Pancreas (tissue), 10 donors: ENCODE measurements at places on chromosomes 16 and 17.

- H3K4me3 ChIP-seq = peak overlapping the region; percentile 54
- peak overlapping the region; percentile 72 for H3K27ac ChIP-seq
- H3K4me1 ChIP-seq = no peaks in the 10 kb centered on the region
- DNase-seq = no peak
Measured at GRCh38 chr17:48541036-48541576, 3.8 kb downstream of the HOXB2 start.

- no peak for DNase-seq
- no peaks in the 10 kb centered on the region for H3K27me3 ChIP-seq
- no peak overlapping the region for H3K4me3 ChIP-seq
- H3K36me3 ChIP-seq = no peaks in the 10 kb centered on the region
Measured at GRCh38 chr17:16477666-16478065, 14.3 kb downstream of the LRRC75A start.

DNA sequence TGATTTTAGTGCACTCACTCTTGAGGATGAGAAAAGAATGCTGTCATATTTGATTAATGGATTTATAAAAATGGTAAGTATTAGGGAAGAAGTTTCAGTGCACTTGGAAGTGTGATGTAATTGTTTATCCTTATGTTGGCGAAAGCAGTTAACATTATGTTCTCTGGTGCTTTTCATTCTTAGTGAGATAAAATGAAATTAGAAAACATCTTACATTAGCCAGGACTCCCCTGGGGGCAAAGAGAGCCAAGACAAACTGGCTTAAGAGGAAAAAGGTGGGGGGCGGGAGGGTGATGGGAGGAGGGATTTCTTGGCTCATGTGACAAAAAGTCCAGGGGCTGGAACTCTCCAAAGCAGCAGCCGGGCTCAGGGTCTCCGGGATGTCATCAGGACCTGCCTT lies 73.2 kb downstream of the KNOP1 start:
- no peak overlapping the region for H3K27ac ChIP-seq
- H3K27me3 ChIP-seq = no peaks in the 10 kb centered on the region

- H3K4me3 ChIP-seq = no peak overlapping the region
- no peak for DNase-seq
- no peaks in the 10 kb centered on the region for H3K36me3 ChIP-seq
- no peaks in the 10 kb centered on the region for H3K4me1 ChIP-seq
- no peaks in the 10 kb centered on the region for H3K27me3 ChIP-seq
Measured at GRCh38 chr17:31808521-31809050, 50.5 kb downstream of the COPRS start.

DNA sequence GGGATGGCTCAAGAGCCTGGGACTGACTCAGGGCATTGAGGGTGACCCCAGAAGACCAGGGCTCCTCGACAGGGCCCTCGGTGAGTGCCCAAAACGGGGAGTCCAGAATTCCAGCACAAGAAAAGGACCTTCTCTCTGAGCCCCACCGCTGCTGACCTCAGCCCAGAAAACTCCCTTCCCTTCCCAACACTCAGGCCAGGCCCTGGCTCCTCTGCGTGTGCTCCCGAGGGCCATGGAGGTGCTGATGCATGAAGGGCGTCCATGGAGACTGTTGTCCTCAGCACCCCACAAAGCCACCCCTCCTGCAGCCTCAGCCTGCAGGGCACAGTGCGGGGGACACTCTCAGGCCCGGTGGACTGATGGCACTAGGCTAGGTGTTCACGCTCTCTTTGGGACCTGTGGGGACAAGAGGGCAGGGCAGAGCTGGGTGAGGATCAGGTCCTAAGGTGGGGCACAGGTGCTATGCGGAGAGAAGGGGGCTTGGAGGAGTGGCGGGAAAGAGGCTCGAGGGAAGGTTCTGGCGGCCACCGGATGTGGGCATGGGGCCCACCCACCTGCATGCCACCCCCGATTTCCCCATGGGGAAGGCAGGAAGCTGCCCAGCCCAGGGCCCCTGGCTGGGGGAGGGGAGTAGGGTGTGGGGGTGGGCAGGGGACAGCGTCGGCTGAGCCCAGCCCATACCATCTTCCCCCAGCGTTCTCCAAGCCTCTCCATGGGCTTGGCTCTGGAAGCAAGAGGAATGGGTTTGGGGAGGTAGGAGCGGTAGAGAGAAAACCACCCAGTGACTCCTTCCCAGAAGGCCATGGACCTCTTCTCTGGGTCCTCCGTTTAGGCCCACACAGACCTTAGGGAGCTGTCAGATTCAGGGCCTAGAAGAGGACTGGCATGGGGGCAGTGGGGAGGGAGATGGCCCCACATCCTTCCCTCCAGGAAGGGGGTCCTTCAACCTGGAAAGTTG lies 4.5 kb upstream of the TSPOAP1 start:
- no peaks in the 10 kb centered on the region for H3K36me3 ChIP-seq
- no peaks in the 10 kb centered on the region for H3K27me3 ChIP-seq
- H3K4me1 ChIP-seq = no peaks in the 10 kb centered on the region
- H3K27ac ChIP-seq = no peak overlapping the region

DNA sequence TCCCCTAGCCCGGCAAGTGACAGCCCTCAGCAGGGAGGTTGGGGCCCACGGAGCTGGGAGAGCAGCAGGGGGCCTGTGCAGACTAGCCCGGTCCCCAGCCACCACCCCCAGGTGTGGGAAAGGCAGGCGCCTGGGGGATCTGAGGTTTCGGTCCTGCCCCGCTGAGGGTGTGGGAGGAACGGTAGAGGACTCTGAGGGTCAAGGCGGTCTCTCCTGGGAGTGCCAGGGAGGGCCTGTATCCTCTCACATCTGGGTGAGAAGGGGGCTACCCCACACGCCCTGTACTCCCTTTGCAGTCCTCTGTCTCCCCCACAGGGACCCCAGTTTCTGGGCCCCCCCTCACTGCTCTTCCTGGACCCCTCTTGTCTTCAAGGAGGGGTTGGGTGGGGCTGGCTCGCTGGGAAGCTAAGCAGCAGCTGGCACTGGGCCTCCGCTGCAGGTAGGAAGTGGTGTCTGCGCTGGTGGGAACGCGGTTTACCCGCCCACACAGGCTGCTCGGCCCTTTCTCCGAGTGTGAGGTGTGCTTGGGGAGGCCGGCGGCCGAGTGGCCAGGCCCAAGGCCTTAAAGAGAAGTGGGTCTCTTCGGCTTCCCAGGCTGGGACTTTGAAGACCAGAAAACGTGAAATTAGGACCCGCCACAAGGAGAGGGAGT lies 15.4 kb downstream of the CD7 start:
- no peaks in the 10 kb centered on the region for H3K36me3 ChIP-seq
- H3K4me3 ChIP-seq = no peak overlapping the region

DNA sequence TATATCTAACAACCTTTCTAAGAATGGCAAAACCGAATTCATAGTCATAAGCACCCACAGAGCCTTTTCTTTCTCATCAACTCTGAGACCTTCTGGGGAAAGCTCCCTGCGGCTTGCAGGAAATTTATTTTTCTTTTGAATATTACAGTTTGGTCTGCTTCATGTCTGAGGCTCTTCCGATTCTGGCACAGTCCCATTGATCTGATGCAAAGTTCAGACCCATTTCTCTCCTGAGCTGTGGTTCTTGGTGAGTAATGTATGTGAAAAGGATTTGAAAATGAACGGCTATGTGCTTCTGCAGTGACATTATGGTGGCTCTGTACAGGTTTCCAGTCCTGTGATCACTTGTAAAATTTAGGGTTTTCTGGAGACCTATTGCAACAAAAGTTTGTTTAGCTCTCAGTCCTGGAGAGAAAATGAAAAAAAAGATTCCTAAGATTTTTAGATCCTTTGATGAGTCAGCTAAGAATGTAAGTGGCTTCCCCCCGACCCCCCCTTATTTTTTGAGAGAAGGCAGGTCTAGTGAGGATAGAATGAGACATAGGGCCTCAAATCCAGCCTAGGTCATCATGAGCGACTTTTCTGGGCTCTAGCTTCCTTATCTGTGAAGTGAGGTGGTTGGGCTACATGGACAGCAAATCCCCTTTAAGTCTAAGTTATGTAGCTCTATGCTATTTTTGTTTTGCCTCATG lies 4.6 kb downstream of the GAN start:
- no peak overlapping the region for H3K27ac ChIP-seq
- peaks cover 6% of the 10 kb centered on the region for H3K4me1 ChIP-seq
- no peak overlapping the region for H3K4me3 ChIP-seq
- H3K36me3 ChIP-seq = no peaks in the 10 kb centered on the region

DNA sequence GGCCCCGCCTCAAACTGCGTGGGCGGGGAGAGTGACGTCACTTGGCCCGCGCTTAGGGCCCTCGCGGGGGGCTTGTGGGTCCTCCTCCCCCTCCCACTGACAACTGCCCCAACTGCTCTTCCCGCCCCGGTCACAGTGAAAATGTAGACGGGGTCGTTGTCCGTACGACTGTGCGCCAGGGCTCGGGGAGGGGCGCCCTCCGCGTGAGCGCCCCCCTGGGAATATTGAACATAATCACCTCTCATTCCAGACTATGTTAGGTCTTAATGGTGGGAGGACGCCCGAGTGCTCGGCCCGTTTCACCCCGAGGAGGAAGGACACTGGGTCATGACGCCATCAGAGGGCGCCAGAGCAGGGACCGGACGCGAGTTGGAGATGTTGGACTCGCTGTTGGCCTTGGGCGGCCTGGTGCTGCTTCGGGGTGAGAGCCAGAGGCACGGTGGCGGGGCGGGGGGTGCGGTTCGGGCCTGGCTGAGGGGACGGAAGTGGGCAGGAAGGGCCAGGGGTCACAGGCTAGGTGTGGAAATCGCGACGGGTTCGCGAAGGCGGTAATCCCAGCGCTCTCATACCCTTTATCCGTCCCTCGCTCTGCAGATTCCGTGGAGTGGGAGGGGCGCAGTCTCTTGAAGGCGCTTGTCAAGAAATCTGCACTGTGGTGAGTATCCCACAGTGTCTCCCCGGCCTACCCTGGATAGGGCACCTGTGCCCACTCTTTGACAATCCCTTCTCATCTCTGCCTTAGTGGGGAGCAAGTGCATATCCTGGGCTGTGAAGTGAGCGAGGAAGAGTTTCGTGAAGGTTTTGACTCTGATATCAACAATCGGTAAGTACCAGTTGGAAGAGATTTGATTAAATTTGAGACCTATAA lies at the start of gene ELP5:
ELP5 (plus strand) TSS at position 40 of the 868 bp plus-strand sequence; CDS start at position 376, 336 bp downstream.
- peaks cover 20% of the 10 kb centered on the region for H3K36me3 ChIP-seq
- peak within 1 kb of the TSS; percentile 100 for H3K27ac ChIP-seq
- H3K4me3 ChIP-seq = peak within 1 kb of the TSS; percentile 95
- no peaks in the 10 kb centered on the region for H3K27me3 ChIP-seq
- peak; percentile 95 for DNase-seq

- no peak for DNase-seq
- H3K36me3 ChIP-seq = no peaks in the 10 kb centered on the region
- no peak overlapping the region for H3K4me3 ChIP-seq
- H3K4me1 ChIP-seq = no peaks in the 10 kb centered on the region
Measured at GRCh38 chr17:55201308-55201932, 63.3 kb upstream of the HLF start.

DNA sequence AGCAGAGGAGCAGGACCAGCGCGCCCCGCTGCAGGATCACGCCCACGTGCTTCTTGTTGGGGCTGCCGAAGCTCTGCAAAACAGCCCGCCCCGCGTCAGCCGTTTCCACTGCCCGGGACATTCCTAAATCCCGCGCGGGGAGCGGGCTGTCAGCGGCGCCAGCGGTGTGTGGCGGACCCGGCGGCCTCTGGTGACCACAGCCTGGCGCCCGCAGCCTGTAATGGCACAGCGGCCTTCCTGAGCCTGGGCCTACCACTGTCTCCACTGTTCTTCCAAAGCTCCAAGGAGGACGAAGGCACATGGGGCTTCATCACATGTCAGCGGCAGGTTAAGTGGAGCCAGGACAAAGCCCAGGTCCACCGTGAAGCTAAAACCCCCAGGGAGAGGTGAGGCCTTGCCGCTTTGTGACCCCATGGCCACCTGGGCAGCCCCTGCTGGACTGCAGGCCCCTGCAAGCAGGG lies 2.5 kb downstream of the SLC47A2 start:
- H3K36me3 ChIP-seq = no peaks in the 10 kb centered on the region
- no peaks in the 10 kb centered on the region for H3K4me1 ChIP-seq
- H3K27ac ChIP-seq = no peak overlapping the region
- no peak overlapping the region for H3K4me3 ChIP-seq

DNA sequence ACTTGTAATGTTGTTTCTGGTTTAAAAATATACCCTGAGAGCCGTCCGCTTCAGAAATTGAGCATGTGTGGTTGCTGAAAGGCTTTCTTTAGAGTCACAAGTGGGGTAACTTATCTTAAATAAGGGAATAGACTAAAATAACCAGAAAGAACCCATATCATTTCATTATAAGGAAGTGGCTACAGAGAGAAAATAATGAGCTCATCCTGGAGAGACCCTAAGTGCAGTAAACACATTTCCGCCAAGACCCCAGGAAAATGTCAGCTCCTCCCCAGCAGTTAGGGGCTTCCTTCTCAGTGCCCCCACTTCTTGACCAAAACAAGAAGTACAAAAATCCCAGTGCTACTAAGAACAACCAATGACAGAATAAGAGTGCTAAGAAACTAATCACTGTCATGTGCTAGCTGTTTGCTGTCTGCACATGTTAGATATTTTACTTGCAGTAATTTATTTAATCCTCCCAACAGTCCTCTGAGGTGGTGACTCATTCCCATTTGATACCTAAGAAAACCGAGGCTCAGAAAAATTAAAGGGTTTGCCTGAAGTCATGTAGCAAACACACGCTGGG lies 83.5 kb downstream of the CDYL2 start:
- H3K4me3 ChIP-seq = no peak overlapping the region
- no peaks in the 10 kb centered on the region for H3K36me3 ChIP-seq
- no peaks in the 10 kb centered on the region for H3K27me3 ChIP-seq

GRCh38 chr17:65381152-65381551 lies 180.3 kb downstream of the AXIN2 start:
- DNase-seq = no peak
- H3K4me3 ChIP-seq = no peak overlapping the region
- no peaks in the 10 kb centered on the region for H3K36me3 ChIP-seq
- no peaks in the 10 kb centered on the region for H3K27me3 ChIP-seq
- H3K4me1 ChIP-seq = no peaks in the 10 kb centered on the region

GRCh38 chr16:79823639-79824038 lies 223.1 kb upstream of the MAF start:
- no peak overlapping the region for H3K27ac ChIP-seq
- H3K4me3 ChIP-seq = no peak overlapping the region
- no peaks in the 10 kb centered on the region for H3K36me3 ChIP-seq
- H3K4me1 ChIP-seq = no peaks in the 10 kb centered on the region
- no peak for DNase-seq

DNA sequence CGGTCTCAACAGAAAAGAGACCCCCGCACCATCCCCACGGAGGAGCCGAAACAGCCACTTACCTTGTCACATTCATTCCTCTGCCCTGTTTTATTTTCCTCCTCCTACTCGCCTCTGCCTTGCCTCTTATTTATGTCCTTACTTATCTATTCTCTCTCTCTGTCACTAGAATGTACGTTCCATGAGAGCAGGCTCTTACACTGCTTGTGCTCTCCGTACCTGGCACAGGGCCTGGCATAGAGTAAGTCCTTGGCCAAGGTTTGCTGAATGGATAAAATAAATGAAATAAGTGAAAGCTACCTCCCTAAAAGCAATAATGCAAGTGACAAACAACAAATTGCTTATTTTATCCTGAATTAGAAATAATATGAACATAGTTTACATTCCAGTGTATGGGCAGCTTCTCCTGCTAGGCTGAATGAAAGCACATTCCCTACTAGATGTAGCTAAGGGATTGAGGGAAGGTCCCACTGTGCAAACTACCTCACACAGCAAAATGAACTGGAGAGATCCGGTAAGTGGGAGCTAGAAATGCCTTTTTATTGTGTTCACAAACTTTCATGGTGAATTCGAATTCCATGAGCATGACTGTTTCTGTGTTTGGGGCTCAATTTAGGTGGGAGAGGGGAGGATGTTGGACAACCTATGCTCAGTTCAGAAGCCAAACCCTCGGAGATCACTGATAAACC lies 173.1 kb downstream of the PARN start:
- no peak for DNase-seq
- no peaks in the 10 kb centered on the region for H3K36me3 ChIP-seq
- no peak overlapping the region for H3K27ac ChIP-seq
- no peak overlapping the region for H3K4me3 ChIP-seq
- H3K4me1 ChIP-seq = no peaks in the 10 kb centered on the region
